Stimulated activated CD4-positive, alpha-beta T cell treated with anti-CD3 and anti-CD28 coated beads, Interleukin-12 subunit alpha, Interleukin-12 subunit beta, amount 100 ng/mL, for 48 hours (primary cell): ENCODE measurements at places on chromosomes 7 and 10.

- no peak for DNase-seq
These were observed 85.9 kb downstream of the LSMEM1 start for GRCh38 chr7:112566442-112567324.

- DNase-seq, result no peak
These were observed 3.2 kb upstream of the CEP55 start for GRCh38 chr10:93493162-93493561.

- DNase-seq, result no peak
These were observed 31.1 kb upstream of the HIBADH start for GRCh38 chr7:27693794-27694193.

DNA sequence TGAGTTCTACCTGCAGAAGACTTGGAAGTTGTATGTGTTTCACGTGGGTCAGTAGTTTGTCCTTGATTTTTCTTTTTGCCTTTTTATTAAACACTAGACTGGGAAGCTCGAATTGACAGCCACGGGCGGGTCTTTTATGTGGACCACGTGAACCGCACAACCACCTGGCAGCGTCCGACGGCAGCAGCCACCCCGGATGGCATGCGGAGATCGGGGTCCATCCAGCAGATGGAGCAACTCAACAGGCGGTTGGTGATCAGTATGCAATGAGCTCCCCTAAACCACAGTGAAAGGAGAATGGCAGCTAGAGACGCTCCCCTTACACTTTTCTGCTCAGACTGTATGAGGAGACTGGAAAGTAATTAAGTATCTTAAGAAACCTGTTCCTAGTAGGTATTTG is 126.7 kb upstream of the STK17A start:
- DNase-seq, result no peak

GRCh38 chr7:36490419-36490830 is 100.8 kb downstream of the ANLN start:
- DNase-seq, result no peak

DNA sequence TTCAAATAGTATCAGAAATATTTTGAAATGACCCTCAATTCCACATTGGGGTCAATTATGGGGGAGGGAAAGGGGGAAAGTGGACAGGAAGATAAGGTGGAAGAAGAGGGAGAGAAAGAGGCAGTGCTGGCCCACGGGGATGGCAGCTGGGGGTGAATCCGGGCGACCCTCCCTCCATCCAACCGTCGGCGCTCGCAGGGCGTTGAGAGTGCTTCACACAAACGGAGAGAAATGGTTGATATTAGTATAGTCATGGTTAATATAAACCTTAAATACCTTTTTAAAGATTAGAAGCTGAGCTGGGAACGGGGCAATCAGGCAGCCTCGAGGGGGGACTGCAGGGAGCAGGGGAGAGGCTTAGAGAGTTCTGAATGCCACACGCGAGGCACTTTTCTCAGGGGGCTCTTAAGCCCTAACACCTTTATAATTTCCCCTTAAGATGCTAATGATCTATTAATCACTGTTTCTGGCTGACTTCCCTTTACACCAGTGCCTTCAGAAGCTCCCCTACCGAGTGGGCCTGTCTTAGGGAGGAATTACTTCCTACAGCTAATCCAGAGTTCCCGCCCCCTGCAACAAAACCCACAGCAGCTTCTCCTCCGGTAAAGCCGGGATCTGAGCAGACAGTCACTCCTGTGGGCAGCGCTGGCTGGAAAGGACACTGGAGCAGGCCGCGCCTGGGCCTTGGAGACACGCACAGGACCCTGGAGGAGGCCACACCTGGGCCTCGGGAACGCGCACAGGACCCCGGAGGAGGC is 39.5 kb downstream of the PRKAG2 start:
- DNase-seq, result no peak

DNA sequence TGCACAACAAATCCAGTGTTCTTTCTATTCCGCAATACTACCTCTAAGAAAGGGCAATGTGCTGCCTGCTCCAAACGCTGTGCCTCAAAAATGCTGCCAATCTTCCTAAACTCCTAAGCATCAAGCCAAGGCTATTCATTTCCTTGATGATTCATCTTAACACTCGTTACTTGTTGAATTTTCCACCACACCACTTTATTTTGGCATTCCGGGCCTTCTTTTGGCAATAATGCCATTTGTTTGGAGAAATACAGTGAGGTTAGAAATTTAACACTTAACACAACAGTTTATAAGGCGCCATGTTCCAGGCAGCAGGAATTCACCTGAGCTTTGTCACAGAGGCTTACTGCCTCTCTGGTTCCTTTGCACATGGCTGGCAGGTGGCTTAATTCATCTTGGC is 82.6 kb upstream of the ABCB5 start:
- DNase-seq, result no peak

DNA sequence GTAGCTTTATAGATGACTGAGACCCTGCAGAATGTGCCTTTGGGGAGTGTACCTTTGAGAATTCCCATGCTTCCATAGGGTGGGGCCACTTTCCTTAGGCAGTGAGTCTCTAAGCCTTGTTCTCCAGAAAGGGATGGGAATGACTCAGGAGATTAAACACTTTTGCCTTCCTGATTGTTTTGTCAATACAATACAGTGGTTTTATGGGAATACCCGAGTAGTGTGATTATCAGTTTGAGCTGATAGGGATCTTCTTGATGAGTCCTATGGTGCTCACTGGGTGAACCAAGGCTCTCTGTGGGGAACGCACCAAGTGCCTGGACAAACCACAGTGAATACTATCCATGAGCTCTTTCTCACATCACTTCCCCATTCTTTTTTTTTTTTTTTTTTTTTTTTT is 6.3 kb downstream of the MYOF start:
- no peak for DNase-seq

- DNase-seq, result no peak
These were observed 15.3 kb downstream of the NKX2-3 start for GRCh38 chr10:99548041-99548530.

GRCh38 chr10:70348228-70348850 is 34.1 kb downstream of the LRRC20 start:
- no peak for DNase-seq

- DNase-seq, result no peak
These were observed 222.9 kb upstream of the SH2B2 start for GRCh38 chr7:102063690-102064180.

DNA sequence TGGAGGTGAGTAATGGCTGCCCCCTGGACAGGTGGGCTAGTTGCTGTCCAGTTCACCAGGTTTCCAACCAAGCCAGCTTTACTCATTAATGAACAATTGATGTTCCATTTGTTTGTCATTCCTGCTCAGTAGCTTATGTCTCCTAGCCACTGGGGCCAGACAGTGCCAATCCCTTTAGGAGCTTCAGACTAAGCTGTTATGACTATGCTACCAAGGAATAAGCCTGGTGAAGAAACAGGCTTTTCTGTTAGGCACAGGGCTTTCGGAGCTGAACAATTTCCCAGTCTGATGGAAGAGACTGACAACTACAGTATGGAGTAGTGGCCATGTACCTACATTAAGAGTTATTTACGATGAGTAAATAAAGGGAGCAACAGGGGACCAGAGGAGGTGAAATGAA is 2.1 kb upstream of the FMC1 start:
- no peak for DNase-seq

DNA sequence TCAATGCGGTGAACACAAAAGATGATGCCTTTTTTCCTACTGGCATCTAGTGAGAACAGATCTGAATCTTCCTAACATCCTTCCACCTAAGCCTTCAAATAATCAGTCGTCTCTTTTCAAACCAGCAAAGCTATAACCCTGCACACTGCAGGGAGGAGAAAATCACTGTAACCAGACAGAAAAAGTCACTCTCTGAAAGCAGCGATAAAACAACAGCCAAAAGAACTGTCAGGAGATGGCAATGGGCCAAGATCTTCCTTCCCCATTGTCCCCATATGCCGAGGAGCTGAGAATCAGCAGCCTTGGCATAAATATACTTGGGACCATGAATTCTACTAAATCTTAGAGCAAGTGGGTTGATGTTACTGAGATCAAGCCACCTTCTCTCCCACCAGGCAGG is 13.1 kb downstream of the FZD9 start:
- no peak for DNase-seq

DNA sequence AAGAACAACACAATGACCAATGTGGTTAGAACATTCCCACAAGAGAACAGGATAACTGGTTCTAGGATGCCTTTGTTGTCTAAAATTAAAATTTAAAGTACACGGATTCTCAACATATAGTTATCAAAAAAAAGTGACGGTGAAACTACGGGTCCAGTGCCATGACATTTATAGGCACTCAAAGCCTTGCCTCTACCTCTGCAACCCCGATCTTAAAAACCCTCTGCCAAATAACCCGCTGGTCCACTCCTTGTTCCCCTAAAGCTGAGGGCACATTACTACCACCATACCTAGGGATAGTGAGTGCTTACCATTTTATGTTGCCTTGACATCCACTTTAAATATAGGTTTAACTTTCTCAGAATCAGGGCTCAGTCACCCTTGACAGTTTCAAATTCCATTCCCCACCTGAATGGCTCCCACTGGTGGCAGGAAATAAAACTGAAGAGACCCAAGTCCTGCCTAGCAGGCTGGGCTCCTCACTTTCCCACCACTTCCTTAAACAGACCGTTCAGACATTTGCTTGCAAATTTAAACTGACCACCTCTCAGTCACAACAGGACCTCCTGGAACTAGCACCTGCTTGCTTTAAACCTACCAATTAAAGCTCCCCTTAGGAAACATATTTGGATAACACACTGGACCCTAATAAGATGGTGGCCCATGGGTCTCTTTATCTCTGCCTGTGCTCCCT is 169.9 kb upstream of the ASAH2 start:
- no peak for DNase-seq

DNA sequence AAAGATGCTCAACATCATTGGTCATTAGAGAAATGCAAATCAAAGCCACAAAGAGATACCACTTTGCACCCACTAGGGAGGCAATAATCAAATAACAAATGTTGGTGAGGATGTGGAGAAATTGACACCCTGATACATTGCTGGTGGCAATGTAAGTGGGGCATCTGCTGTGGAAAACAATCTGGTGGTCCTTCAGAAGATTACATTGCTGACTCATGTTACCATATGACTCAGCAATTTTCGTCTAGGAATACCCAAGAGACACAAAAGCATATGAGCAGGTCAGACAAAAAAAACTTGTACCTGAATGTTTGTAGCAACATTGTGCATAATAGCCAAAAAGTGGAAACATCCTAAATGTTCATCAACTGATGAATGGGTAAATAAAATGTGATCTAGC is 4.9 kb upstream of the CLDN3 start:
- no peak for DNase-seq

DNA sequence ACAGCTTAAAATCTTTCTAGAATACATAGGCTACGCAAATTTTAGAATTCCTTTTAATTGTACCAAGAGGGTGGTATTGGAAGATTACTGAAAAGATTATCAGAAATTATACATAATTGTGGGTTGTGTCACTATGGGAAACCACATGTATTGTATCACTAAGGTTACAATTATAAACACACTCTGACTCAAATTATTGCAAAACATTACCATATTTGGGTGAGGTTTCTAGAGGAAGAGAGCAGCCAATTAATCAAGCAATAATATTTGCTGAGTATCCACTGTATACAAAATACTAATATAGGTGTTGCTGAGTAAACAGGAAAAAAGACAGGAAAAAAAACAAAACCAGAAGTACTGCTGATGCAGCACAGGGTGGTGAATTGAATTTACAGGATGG is 3.1 kb upstream of the CAPZA2 start:
- no peak for DNase-seq

GRCh38 chr10:23337616-23338015 is 7.0 kb downstream of the C10orf67 start:
- no peak for DNase-seq

DNA sequence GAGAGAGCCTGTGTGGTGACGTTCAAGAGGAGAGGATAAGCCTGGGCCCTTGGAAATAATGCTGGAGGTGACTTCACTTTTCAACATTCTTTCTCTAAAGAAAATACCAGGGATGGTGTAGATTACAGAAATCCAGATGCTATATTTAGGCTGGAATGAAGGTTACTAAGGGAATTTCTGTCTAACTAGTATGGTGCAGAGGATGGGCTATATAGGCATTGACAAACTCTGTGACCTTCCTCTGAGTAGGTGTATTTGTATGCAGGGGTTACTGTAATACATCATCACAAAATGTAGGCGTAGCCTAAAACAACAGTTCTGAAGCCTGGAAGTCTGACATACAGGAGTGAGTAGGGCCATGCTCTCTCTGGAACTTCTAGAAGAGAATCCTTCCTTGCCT is 155.3 kb upstream of the INHBA start:
- DNase-seq, result no peak

DNA sequence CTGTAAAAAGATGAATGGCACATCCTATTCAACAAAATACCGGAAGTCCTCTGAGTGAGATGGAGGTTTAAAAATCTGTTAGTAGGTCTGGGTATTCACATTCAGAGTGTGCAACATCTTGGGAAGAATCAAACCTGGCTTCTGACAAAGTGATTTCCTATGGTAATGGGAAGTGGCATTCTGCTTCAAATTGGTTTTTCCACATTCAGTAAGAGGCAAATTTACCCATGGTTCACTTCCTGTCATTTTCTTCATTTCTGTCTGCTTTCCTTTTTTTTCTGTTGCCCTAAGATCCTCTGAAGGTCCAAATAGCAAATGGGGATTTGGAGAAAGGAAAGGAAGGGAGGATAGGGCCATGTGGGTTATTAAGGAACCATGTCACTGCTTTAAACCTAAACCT is 218.3 kb downstream of the DOCK4 start:
- DNase-seq, result no peak

DNA sequence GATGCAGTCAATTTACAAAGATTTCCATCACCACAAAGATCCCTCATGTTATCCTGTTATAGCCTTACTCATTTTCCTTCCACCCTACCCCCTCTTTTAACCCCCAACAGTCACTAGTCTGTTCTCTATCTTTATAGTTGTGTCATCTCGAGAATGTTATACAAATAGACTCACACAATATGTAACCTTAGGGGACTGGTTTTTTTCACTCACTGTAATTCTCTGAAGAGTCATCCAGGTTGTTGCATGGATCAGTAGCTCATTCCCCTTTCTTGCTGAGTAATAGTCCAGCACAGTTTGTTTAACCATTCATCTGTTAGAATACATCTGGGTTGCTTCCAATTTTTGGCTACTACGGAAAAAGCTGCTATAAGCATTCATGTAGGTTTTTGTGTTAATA is 121.1 kb upstream of the PDE1C start:
- no peak for DNase-seq

GRCh38 chr7:91953618-91954017 is 13.0 kb downstream of the AKAP9 start:
- DNase-seq, result no peak
